Fibroblast of the aortic adventitia (primary cell): ENCODE measurements at places on chromosomes 2 and 18. TPM values are rescaled to one million over a fixed set of nuclear protein-coding genes. Genes with fewer than 3 reads are reported as not detected.

GRCh38 chr2:25887624-25888242 lies 9.4 kb upstream of the ASXL2 start:
- no peak for DNase-seq

DNA sequence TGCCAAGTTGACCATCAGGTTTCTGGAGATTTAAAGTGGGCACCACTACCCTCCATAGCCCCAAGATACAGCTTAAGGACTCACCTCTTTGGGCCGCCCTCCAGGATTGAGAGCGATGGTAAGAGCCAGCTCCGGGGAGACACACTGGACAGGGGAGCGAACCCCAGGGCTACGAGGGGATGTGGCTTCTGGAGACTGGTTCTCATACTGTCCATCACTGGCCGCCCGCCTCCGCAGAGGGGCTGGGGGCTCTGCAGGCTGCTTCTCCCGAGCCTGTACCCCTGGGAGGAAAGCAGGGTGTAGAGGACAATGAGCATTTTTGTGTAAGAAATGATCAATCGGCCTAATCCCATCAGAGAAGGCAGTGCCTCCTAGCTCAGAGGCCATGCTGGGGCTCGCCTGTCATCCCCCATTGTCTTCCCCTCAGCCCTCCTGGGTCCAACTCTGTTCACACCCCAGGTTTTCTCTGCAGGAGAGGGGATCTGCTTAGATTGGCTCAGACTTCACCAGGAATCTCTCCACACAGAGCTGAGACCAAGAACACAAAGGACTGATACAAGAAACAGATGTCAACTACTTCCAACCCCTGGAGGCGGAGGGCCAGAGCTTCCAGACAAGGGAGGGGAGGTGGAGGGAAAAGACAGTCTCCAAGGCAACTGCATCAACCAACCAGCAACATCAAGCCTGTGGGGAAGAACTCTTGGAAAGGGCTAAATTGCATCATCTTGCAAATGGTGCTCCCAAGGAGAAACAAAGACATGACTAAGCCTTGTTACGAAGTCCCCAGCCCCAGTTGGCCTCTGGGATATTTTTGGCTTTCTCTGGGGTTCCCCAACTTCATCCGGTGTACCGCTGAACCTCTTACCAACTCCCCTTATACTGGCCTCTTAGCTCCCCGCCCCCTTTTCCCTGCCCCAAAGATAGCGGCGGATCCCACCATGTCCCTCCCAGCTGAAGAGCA lies 166.6 kb downstream of the TNS1 start:
- DNase-seq = peak; percentile 99

DNA sequence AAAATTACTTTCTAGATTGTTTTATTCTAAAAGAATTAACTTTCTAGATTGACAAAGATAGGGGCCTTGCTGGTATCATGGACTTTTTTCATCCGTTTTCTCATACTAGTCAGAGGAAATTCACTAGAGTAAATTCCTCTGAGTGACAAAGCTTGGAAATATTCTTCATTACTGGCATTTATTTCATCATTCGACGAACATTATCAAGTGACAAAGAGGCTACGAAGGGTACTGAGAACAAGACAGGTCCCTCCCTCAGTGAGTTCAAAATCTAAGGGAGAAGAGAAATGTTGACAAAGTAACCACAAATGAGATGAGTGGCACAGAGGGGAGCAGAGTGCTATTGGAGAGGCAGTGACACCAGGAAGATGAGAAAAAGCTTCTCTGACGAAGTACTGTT lies 4.3 kb downstream of the EPG5 start:
- DNase-seq = peak; percentile 54

GRCh38 chr18:77392321-77392720 lies 142.7 kb downstream of the GALR1 start:
- DNase-seq = no peak

The SCYGR4 gene
- not detected in 2 replicates for total RNA-seq

The GPR75 gene
- total RNA-seq = 0.25 and 2.4 TPM in 2 replicates

The MEP1B gene
- total RNA-seq = not detected in 2 replicates
